Stimulated activated CD8-positive, alpha-beta memory T cell treated with anti-CD3 and anti-CD28 coated beads, Interleukin-7, amount 100 ng/mL, for 4 hours (primary cell): ENCODE measurements at places on chromosomes 6 and 20.

GRCh38 chr20:33348136-33348937 lies 53.0 kb downstream of the CDK5RAP1 start:
- DNase-seq, result no peak

GRCh38 chr6:142764311-142764710 lies 180.7 kb downstream of the HIVEP2 start:
- DNase-seq, result no peak

DNA sequence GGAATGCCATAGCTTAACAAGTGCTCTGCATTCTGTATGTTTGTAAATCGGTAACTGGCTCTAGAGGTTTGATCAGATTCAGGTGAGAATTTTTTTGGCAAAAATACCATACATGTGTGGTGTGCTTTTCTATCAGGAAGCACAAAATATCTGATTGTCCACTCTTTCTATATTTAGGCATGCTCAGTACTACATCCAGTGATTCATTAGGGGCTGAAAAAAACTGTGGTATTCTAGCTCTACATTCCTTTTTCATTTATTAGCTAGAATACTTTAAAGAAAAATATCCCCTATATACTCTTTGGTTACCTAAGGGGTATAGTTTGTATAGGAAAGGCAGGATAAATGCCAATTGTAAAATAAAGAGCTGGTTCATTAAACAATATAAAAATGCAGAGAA lies 10.6 kb upstream of the ELOVL2 start:
- DNase-seq, result no peak

DNA sequence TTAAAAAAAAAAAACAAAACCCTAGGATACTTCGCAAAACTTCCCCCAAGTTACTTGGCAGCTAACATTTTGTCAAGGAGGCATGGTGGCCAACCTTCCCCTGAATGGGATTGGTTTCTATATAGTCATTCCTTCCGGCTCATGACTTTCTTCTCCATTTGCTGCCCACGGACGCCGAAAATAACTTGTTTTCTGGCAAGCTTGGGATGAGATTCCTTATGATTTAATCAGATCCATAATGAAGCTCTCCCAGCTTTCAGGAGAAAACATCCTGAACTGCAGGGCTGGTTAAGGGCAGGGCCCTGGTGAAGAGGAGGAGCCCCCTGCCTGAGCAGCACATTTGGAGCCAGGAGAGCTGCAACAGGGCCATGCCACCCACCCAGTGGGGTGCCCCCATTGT lies 49.9 kb downstream of the PPP1R16B start:
- no peak for DNase-seq

GRCh38 chr6:2034256-2034655 lies 211.1 kb downstream of the GMDS start:
- no peak for DNase-seq
